CD4-positive, alpha-beta T cell treated with Interleukin-21 for 1 hour (primary cell): ENCODE measurements at places on chromosomes 12 and 14.
A peak's percentile ranks its signal among the peaks of the same experiment; 100 is the strongest.

DNA sequence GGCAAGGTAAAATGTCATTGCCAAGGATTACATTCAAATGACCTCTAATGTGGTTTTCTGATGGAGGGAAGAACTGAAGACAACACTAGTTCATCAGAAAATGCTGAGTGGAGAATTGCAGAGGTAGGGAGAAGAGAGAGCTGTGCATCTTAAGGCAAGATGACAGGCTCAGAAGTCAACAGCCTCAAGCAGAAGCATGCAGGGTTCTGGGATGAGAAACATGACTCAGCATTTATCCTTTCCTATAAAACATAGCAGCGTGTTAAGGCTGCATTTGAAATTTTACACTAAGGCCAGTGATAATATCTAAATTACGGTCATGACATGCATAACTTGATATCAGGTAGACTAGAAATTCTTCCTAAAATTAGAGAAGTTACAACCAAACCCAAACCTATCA, 53.7 kb upstream of the DYRK2 start:
- no peak for DNase-seq

DNA sequence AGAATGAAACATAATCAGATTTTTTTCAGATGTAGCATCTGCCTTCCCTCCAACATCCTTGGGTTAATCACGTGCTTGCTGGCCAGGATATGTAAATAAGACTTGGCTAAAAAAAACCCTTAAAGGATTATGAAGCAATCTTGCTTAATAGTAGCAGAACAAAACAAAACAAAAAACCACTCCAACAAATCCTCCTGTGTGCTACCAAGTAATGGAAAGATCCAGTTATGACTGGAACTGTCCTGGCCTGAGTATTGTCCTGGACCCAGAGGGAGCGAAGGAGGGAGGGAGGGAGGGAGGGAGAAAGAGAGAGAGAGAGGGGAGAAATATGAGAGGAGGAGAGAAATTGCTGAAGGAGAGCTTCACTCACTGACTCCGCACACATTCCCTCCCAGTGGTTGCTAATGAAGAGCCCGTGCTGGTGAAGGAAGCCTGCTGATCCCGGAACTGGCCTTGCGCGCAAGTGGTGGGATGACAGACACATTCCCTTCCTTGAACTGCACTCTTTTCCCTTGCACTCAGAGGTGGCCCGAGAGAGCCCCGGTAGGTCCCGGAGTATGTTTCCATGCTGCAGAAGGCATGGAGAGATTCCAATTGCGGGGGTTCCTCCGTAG, 57.2 kb downstream of the HMGA2 start:
- no peak for DNase-seq

- DNase-seq: no peak
Observed at GRCh38 chr12:101620762-101621133, 26.0 kb downstream of the MYBPC1 start.

DNA sequence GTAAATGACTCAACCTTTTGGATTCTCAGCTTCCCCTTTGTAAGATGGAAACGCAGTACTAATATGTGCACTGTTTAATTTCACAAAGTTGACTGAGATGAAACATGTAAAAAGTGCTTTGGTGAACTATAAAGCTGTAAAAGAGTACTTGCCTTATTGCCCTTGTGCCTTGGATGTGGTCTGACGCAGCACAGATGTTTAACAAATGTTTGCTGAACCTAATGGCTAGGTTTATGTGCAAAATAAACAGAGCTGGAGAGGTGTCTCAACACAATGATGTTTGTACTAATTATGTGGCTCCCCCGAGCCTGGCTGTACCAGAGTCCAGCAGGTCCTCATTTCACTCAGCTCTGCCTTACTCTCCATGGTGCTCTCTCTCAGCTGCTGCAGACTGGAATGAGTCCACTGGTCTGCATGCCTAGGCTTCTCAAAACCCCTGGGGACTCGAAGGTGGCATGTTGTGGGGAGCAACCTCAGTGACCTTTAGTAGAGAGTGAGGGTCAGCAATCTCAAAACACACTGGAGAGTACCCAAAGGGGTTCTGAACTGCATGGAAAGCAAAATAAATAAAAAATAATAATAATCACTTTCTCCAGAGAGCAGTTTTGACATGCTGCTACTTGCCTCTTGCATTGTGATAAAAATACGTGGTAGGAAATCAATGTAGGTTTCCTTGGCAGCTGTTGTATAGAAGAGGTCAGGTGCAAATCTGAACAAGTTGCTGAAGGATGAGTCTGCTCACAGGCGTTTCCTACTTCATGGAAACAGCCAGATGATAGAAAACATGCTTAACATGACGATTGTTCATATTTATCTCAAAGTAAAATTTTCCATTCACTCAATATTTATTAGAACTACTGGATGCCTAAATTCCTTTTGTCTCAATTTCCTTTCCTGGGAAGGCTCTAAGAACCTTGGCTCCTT, 8.5 kb upstream of the AMIGO2 start:
- no peak for DNase-seq

GRCh38 chr12:57268264-57268663, 17.3 kb upstream of the STAC3 start:
- no peak for DNase-seq

DNA sequence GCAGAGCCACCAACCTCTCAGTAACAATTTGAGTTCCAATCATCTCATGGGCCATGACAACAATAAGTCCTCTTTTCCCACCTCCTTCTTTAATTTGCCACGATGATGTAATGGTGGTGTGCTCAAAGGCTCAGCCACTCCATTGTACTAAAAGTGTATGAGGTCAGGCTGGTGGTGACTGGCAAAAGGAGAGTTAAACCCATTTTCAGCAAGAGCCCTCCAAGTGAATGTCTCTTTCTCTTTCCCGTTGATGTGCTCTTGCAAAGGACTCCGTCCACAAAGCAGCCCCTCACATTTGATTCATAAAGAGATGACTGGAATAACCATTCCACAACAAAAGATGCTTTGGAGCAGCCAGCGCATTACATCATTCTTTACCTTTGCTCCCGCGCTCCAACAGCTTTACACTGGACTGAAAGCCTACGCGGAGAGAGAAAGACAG, 41.6 kb downstream of the DUSP16 start:
- DNase-seq: no peak

GRCh38 chr12:65276916-65277530, 1.5 kb upstream of the MSRB3 start:
- no peak for DNase-seq

DNA sequence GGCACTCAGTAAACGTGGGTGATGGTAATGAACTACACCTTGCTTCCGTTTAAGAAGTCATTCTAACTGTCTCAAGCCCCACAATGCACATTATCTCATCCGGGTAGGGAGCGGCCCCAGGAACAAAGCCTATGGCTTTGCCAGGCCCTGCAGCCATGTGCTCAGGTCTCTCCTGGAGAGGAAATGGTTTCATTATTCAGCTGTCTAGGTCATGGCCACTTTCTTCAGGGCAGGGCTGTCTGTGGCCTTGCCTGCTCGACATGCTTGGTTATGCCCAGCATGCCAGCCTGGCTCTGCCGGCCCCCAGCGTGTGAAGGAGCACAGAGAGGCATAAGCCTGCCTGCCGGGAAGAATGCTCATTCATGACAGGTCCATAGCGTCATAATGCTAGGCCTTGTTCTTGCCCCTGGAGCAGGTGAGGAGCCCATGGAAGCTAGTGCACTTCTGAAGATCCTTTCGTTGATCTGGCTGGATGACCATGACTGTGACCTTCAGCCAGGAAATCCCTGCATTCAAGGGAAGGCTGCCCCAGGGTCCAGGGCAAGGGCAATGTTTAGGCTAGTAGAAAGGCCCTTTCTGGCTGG, 26.3 kb upstream of the FOS start:
- no peak for DNase-seq

GRCh38 chr12:11840366-11840765, 190.9 kb downstream of the ETV6 start:
- no peak for DNase-seq

DNA sequence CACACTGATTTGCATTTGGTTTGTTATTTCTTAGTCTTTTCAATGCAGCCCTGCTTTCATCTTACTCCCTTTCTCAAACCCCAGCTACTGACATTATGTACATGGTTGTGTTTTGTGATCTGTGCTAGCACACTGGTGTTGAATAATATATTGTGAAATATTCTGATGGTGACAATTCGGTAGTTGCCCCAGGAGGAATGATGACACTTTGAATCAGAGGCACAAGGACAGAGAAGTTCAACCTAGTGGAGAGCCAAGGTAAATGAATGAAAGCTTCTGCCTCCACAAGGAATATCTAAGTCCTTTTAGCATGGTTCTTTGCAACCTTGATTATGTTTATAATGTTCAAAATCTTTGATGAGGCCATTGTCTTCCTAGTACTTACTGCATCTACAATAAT, 159.9 kb downstream of the PDE3A start:
- no peak for DNase-seq

DNA sequence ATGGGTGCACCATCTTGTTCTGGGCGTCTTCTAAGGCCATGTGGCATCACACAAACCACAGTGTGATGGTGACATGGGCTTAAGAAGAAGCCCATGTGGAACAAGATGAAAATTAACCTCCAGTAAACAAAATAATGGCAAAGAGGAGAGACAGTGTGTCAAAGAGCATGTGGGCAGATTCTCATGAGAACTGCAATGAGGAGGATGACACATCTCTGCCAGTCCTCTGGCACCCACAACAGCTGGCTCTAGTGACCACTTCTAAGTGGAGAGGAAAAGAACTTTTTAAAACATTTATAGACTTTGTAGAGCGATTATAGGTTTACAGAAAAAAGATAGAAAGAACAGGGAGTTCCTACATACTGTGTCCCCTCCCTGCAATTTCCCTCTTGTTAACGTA, 401.4 kb downstream of the ATP23 start:
- DNase-seq: no peak

DNA sequence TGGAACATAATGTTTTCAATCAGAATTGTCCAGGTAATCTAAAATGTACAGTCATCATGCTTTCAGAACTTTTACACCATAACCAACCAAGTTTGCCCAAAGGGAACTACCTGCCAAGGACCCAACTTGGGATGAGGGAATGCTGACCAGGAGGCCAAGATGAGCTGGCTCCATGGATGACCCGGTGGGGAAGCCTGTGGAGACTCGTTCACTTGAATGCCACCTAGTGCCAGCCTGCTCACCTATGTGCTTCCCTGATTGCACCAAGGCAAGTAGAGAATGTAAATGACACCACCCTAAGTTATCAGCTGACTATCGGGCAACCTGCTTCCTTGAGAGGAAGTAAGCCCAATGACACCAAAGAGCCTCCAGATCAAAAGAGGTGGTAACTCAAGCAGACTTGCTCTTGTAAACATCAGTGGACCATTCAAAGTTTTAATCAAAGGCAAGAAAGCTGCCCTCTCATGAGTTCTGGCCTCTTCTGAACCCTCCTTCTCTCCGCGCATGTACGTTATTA, 137.3 kb downstream of the TTC7B start:
- DNase-seq: no peak

- DNase-seq: no peak
Observed at GRCh38 chr12:127272864-127273263, 994.1 kb upstream of the TMEM132C start.

DNA sequence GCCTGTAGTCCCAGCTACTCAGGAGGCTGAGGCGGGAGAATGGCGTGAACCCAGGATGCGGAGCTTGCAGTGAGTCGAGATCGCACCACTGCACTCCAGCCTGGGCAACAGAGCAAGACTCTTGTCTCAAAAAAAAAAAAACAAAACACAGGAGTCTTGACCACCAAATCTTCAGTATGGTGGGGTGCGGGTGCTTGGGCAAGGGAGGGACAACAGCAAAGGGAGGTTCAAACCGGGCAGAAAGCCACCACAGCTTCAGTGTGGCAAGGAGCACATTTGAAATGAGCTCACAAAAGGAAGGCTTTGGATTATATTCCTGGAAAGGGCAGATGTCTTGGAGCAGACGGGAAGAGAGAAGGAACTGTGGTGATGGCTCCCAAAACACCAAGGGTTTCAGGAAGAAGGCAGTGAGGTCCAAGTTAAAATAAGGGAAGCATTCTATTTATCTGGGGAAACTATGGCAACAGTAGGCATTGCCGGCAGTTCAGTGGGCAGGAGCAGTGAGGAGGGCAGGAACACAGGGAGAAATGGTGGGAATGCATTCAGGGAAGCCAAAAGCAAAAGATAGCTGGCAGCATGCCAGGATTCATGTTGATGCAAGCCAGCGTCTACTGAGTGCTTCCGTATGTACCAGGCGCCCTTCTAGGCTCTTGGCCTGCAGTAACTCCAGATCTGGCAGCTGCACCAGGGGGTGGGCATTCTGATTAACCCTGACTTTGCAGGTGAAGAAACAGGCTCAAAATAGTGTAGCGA, 51.0 kb upstream of the SRSF5 start:
- DNase-seq: no peak

DNA sequence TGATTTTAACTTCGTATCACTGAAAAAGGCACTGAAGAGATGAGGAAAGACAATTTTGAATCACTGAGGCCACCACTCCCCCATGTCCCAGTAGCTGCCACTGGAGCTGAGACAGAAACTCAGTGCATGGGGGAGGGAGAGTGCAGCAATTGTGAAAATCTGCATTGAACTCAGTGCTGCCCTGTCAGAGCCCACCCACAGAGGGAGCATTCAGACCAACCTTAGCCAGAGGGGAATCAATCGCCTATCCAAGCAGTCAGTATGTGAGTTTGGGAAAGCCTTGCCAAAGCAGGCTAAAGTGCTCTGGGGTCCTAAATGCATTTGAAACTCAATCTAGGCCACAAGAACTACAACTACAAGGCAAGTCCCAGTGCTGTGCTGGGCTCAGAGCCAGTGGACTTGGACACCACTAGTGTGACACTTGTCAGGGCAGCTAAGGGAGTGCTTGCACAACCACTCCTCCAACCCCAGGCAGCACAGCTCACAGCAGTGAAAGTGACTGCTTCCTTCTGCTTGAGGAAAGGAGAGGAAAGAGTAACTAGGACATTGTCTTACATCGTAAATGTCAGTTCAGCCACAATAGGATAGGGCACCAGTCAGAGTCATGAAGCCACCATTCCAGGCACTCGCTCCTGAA, 13.3 kb downstream of the RNASE3 start:
- DNase-seq: no peak

- peak; percentile 96 for DNase-seq
Observed at GRCh38 chr12:121793838-121794533, 498 bp upstream of the RHOF start.

DNA sequence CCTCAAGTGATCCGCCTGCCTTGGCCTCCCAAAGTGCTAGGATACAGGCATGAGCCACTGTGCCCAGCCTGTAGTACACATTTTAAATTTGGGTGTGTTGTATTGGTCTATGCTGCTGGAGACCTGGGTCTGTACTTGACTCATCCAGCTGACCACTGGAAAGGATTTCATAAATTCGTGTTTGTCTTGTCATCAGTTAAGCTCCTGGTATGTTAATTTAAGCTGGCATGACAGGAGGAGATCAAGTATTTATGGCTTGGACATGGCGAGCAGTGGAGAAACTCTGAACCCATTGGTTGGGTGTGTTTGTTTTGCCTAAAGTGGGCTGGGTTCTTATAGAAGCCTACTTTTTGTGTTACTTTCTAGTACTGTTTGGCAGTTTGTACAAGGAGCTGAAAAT, 24.2 kb downstream of the YY1 start:
- no peak for DNase-seq

GRCh38 chr12:6049587-6049986, 74.9 kb downstream of the VWF start:
- no peak for DNase-seq

GRCh38 chr12:27105746-27106536, 23.6 kb upstream of the C12orf71 start:
- no peak for DNase-seq
